ENCODE measurements at places on chromosomes 5 and 9. TPM values are rescaled to one million over a fixed set of nuclear protein-coding genes. Genes with fewer than 3 reads are reported as not detected.

ENTPD2 gene
- total RNA-seq, result not detected

SPATA6L gene
- 5.4 TPM for total RNA-seq

SYNPO gene
- 174 TPM for total RNA-seq

SPINK13 gene
- not detected for total RNA-seq

GRCh38 chr5:93616538-93617174, 33.6 kb downstream of the NR2F1 start:
- no peak for DNase-seq

ASTN2 gene
- 3.1 TPM for total RNA-seq

POU5F2 gene
- total RNA-seq, result 1.9 TPM

- DNase-seq, result no peak
Observed at GRCh38 chr9:128142061-128142460, 7.2 kb upstream of the LCN2 start.

PCDHGA6 gene
- 3.1 TPM for total RNA-seq

DNA sequence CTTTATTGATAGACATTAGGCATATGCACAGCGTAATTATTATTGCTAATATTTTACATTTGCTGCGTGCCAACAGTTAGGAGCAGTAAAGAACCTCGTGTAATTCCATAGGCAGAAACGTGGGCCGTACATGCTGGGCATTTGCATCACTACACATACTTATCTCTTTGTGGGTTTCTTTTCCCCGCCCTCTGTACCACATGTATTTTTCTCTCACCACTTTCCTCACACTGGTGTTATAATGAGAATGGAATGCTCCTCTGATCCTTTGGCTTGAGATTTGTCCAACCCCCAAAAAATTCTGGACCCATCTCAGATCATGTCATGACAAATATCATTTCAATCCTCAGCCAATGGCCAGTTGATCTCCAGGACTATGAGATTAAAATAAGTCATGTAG, 1952.6 kb upstream of the WWC1 start:
- DNase-seq, result no peak

DNA sequence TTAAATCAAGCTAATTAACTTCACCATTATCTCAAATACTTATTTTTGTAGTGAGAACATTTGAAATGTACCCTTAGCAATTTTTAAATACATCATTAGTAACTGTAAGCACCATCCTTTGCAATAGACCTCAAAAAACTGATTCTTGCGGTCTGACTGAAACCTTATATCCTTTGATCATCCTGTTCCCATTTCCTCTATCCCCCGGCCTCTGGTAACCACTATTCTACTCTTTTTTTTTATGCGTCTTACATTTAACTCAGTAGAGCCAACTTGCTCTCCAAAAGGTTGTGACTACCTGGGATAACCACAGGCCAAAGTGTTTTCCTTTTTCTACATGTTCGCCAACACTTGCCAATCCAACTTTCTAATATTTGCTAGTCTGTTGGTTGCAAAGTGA, 106.1 kb downstream of the IRX1 start:
- no peak for DNase-seq

IGIP gene
- total RNA-seq, result 13.3 TPM

DNA sequence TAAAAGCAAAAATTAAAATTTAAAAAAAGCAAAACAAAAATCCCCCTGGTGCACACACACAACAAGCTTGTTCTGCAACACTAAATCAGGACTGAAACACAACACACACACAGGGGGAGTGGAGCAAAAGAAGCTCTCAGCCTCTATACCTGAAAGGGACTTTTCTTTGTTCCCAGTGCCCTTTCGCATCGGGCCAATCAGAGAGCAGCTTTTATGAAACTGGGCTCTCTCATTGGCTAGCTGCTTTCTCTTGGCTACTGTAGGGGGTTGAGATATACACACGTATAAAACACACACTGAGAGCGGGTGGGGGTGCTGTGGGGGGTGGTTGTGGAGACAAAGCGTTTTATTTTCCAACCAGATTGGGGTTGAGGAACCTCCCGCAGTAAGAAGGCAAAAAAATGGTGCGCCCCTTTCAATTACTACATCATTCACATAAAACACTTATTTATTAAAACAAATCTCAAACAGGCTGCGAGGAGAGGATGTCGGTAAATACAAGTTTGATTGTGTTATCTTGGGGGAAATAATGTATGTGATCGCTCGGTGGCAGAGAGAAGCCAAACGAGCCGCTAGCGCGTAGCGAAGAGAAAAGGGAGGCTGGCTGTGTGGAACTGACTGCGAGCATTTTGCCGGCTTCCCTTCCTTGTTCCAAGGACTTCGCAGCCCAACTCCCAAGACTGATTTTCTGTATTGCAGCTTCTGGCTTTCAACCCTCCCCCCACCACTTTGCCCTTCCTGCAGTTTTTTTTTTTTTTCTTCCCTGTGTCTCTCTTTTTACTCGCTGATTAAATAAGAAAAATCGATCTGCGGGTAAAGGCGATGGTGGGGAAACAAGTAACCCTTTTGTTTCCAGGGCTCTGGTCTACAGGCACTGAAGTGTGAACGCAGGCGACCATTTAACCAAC, 2.5 kb upstream of the ZNF608 start:
- no peak for DNase-seq

SLCO6A1 gene
- total RNA-seq, result not detected

CNTLN gene
- 7.1 TPM for total RNA-seq

DNA sequence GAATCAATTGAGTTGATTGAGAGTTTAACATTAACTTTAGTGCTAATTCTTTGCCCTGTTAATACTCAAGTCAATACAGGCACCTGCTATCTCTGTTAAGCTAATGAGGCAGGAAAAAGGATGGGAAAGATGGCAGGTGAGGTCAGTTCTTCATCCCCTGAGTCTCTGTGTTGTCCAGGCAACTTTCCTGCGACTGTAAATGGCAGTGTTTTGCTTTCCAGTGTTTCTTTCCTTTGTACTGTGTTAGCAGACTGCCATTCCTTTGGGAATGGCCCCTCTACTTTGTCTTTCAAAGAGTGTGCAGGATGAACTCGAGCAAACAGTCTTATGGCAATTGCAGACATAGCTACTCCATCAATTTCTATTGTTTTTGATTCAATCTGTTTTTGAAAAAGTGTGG, 202.2 kb upstream of the VLDLR start:
- no peak for DNase-seq

DNA sequence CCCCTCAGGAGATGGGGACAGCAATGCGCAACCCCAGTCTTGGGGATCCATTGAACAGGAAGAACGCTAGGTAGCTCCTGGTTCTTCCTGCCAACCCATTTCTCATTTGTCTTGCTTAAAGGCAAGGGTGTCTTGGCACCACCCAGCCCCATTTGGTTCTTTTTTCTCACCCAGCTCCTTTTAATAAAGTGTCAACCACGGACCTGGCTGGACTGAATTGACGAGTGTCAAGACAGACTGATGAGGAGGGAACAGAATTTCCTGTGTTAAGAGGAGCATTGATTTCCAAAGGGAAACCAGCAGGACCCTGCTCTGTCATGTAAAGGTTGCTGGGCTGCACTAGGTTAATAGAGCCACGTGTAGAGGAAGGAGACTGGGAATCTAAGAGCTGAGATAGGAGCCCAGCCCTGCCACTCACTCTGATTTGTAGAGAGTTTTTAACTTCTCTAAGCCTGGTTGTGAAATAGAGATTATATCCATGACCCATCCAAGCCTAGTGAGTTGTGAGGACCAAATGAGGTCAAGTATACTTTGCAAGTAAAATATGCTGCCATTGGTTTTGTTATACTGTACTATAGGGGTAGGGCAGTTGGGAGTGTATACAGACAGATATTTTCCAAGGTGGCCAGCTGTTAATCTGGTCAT, 33.7 kb downstream of the OSTF1 start:
- DNase-seq, result no peak

GRCh38 chr5:5470933-5471332, 48.5 kb downstream of the ICE1 start:
- no peak for DNase-seq

DNA sequence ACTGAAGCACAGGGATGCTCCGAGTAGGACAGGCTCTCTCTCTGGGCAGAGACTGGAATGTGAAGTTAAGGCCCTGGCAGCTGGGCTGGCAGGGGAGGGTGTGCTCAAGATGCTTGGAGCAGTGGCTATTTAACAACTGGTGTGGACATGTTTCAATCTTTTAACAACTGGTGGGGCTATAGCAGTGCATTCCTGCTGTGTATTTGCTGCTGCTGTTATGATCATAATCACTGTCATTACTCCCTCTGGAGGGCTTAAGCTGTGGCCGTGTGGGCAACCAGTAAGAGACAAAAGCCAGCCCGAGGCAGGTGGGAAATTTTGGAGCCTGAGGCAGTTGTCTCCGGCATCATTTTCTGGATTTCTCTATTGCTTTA, 33.3 kb upstream of the PTGS1 start:
- DNase-seq, result no peak

GRCh38 chr5:112306956-112307355, 112.1 kb downstream of the EPB41L4A start:
- DNase-seq, result no peak

SLC34A3 gene
- not detected for total RNA-seq

ZNF883 gene
- total RNA-seq, result 2.5 TPM

QSOX2 gene
- total RNA-seq, result 10.3 TPM

DNA sequence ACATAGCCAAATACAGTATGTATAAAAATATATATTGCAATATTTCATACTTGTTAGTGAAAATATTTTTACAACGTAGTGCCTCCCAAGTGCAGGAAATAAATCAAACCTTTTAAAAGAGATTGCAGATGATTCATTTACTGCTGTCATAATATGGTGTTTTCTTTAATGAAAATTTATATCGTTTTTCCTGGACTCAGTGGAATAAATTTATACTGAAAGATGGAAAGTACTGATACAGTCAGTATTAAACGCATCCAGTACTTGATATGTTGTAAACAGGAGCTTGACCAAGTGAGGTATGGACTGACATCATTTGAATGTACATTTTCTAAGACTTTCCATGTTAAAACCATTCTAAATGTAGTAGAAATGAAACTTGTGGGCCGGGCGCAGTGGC, 143.4 kb upstream of the ZNF608 start:
- DNase-seq, result no peak

EMB gene
- 49.1 TPM for total RNA-seq

DNA sequence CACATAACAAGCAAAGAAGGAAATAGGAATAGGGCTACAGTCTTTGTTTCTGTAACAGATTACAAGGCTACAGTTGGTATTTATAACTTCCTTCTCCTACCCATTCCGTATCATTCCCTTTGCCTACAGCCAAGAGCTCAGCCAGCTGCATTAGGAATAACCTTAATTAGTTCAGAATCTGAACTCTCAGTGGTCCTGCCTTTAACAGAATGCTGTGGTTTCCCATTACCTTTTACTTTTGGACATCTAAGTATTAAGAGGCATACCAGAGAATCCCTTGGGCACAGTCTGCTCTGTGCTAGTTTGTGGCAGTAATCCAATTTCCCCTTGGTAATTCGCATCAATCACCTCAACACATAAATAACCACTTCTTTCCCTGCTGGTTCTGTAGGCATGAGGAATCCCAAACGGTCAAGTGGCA, 44.2 kb downstream of the PKD2L2 start:
- no peak for DNase-seq

BTNL8 gene
- 0.96 TPM for total RNA-seq

- DNase-seq, result no peak
Observed at GRCh38 chr9:125428902-125429467, 167.4 kb downstream of the GAPVD1 start.

GFPT2 gene
- total RNA-seq, result 187 TPM

DNA sequence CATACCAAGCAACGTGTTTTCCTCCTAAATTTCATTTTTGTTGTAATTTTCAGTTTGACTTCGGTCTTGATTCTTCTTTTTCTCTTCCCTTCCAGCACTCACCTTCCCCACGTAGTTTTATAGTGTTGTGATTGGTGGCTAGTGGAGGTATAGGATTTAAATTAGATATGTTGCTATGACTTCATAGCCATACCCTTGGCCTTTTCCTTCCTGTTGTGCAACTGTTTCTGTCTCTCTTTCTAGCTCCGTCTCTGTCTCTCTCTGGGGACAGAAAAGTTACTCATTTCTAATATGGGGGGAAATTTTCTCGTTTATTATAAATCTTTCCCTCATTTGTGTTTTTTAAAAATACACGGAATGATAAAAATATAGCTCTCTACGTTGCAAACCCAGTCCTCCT, 20.6 kb upstream of the C5orf24 start:
- no peak for DNase-seq

DNA sequence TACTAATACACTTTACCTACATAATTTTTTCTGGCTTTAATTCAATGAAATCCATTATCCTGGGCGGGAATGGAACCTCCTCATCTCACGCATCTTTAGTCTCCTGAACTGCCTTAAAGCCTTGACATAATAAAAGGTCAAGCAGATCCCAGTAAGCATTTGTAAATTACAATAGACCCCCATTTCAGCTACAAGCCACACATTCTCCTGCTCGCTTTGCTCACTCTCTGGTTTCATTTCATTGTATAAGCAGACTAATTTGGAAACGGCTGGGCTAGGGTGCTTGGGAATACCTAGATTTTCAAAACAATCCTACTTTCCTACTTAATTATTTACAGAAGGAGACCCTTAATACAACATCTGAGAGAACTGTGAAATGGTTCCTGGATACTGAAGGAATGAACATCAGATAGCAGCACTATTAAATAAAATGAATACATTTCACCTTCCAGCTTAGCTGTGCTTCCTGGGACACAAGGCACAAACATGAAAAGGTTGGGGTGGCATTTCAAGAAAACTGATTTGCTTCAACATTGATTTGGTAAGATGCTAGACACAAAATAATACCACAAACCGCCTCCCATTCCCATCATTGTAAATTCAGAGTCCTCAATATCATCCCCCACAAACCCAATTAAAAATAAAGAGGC, 1.5 kb downstream of the JAKMIP2 start:
- DNase-seq, result no peak

- no peak for DNase-seq
Observed at GRCh38 chr9:106947106-106947900, 84.3 kb downstream of the ZNF462 start.

DNA sequence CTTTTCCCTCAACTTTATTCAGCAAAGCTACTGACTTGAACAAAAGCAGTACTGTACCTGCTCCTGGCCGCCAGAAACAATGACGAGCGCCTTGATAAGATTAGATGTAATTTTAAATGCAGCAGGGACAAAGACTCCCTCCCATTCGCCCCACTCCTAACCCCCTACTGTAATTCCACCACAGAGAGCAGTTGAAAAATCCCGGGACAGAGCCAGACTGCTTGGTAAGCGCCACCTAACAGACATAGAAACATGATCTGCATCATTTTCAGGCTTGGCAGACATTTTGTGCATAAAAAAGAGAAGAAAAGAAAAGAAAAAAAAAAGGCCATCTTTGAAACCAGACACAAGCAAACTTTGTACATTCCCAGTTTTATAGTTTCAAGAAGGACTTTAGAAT, 81.9 kb downstream of the ISL1 start:
- no peak for DNase-seq

- DNase-seq, result no peak
Observed at GRCh38 chr5:122999947-123000563, 36.5 kb downstream of the PPIC start.
